ENCODE measurements at places on chromosomes 1 and 21. TPM values are rescaled to one million over a fixed set of nuclear protein-coding genes. Genes with fewer than 3 reads are reported as not detected.

DNA sequence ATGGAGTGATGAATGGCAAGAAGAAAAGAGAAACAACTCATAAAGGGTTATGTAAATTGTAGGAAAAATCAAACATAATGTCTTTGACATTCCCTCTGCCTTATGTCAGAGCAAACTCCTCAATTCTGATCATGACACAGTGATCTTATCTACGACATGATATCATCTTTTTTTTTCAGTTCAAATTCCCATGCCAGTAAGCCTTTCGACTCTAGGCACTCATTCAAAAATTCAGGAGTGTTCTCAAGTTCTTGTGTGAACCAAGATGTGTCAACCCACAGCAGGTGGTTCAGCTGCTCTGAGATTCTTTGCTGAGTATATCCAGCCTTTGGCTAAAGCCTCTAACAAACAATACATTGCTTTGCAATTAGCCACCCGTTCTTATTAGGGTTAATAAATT lies 97.1 kb upstream of the ESRRG start:
- DNase-seq = no peak

GRCh38 chr1:229037806-229038405 lies 233.0 kb upstream of the RAB4A start:
- DNase-seq = no peak

The TMPRSS3 gene
- total RNA-seq = not detected

- no peak for DNase-seq
Measured at GRCh38 chr1:201964261-201964660, 9.0 kb downstream of the TIMM17A start.

The AQP10 gene
- total RNA-seq = not detected

DNA sequence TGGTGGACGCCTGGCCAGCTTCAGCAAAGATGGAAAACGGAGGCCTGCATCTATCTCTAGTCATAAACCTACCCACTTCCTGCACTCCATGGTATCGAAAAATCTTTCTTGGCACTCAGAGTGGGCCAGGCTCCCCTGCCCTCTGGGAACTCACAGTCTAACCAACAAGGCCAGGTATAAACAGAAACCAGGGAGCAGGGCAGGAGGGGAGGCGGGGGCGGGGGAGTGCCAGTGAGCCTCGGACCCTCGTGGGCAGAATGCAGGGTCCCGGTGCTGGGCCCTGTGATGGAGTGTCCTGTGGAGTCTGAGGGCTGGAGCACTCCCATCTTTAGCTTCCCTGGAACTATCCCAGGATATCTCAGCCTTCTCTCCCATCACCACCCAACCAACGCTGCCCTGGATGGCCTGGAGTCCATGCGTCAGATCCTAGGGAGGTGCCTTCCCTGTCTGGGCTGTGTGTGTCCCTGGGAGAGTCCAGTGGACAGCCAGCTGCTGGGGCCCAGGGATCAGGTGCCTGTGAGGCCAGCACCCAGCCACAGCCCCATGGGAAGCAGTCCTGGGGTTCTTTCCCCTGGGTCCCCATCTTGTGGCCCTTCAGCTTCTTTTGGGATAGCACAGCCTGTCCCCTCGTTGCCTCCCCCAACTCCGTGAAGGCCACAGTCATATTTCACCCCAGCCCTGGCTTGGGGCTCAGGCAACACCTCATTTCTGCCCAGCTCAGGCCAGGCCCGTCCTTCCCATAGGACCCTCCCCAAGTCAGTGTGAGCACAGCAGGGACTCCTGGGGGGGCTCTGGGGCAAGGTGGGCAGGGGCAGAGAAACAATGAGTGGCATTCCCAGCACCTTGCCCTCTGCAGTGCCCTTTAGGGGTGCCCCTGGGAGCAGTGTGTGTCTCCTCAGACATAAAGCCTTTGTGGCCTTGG lies 1.1 kb upstream of the EPS8L3 start:
- DNase-seq = no peak

The CYP4A22 gene
- not detected for total RNA-seq

DNA sequence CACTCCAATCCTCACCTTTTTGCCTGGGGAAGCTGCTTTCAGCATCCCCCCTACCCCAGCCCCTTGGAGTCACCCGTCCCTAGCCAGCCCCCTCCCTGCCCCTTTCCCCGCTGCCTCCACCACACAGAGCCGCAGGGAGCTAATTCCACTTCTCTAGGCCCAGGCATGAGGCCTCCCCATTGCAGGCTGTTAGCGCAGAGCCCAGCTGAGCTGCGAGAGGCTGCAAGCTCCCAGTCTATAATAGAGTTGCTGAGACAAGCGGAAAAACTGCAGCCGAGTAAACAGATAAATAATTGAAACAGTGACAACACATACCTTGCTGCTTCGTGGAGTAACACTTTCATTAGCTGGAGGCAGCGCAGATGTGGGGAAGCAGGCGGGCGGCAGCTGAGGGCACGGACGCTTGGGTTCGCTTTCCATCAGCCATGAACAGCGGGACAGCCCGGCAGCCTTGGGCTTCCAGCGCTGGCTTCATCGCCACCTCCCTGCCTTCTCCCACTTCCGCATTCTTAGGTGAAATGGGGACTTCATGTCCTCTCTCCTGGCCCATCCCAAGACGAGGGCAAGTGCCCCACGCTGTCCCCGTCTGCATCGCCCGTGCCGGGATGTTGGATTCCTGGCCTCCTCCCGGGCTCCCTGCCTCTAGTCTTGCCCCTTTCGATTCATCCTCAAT lies 183.3 kb downstream of the IGSF21 start:
- no peak for DNase-seq

DNA sequence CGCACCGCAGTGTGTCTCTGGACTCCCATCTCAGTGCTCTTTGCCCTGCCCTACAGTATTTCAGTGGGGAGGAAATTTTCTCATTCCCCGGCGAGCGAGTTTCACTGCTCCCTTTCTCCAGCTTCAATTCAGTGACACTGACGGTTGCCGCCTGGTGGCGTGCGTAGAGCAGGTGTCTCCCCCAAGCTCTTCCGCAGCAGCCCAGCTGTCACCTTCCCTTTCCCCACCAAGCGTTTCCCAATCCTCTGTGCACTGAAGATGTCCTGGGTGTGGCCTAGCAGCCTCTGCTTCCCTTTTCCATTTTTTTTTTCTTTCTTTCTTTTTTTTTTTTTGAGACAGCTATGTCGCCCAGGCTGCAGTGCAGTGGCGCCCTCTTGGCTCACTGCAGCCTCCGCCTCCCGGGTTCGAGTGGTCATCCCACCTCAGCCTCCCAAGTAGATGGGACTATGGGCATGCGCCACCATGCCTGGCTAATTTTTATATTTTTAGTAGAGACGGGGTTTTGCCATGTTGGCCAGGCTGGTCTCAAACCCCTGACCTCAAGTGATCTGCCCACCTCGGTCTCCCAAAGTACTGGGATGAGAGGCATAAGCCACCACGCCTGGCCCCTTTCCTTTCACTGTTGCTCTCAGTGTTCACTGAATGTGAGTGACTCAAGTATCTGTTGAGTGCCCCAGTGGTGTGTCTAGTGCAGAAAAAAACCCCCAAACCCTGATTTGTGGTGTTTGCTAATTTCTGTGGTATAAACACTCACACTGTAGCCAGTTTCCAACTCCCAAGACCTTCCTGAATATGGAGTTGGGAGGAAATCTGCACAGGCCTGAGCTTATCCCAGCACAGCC lies 30.1 kb downstream of the TNFRSF1B start:
- DNase-seq = no peak

DNA sequence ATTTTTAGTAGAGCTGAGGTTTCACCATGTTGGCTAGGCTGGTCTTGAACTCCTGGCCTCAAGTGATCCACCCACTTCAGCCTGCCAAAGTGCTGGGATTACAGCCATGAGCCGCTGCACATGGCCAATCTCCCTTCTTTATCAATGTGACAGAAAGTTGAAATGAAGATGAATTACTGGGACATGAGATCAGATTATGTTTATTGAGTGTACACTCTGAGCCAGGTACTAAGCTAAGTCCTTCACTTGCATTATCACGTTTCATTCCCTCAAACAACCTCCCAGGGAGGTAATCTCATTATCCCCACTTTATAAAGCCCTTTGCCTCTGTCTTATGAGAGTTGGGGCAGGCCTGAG lies 6.3 kb upstream of the CHI3L2 start:
- DNase-seq = no peak

The KCNK2 gene
- 0.28 TPM for total RNA-seq

DNA sequence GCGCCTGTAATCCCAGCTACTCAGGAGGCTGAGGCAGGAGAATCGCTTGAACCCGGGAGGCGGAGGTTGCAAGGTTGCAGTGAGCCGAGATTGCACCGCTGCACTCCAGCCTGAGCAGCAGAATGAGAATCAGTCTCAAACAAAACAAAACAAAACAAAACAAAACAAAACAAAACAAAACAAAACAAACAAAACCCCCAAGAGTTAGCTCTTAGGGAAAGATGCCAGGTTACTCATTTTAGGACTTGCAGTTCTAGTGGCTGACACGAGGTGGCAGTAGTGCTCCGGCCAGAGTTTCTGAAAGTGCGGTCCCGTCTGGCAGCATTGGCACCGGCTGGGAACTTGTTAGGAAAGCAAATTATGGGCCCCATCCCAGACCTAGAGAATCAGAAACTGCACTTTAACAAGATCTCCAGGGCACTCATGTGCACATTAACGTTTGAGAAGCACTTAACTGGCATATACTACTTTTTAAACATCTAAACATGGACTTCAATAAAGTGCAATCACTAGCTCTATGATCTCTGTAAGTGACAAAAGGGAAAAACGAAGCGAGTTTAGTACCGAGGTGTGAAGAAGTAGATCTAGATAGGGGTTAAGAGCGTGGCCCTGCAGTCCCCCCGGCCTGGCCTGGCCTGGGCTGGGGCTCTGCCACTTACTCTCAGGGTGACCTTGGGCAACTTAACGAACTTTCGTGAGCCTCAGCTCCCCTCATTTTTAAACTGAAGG lies 41.9 kb upstream of the TNFRSF1B start:
- peak; percentile 45 for DNase-seq

The TLR5 gene
- 20.2 TPM for total RNA-seq

GRCh38 chr1:25933479-25934365 lies 27.5 kb upstream of the STMN1 start:
- no peak for DNase-seq

DNA sequence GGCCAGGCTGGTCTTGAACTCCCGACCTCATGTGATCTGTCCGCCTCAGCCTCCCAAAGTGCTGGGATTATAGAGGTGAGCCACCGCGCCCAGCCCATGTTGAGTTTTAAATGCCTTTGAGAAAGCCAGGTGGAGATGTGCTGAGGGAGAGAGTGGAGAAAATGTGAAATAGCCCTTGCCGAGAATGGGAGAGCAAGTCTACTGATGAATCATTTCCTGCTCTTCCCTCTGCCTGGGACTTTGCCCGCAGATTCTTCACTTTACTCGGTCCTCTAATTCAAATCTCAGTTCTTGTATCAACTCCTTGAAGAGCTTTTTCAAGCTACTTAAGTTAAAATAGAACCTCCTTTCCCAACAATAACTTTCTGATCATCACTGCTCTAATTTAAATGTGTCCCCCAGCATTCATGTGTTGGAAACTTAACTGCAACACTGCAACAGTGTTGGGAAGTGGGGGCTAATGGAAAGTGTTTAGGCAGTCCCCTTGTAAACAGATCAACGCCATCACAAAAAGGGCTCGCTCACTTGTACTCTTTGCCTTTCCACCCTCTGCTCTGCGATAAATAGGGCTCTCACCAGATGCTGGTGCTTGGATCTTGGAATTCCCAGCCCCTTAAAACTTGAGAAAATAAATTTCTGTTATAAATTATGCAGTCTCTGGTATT lies 27.8 kb downstream of the OSBPL9 start:
- DNase-seq = no peak

- DNase-seq = no peak
Measured at GRCh38 chr1:116255486-116256285, 117.4 kb upstream of the ATP1A1 start.

The RUNX3 gene
- 6.8 TPM for total RNA-seq

The CFH gene
- 381 TPM for total RNA-seq

The PCBP3 gene
- 28.4 TPM for total RNA-seq

Data from thoracic aorta (tissue), 2 donors.